Stimulated activated CD8-positive, alpha-beta memory T cell treated with anti-CD3 and anti-CD28 coated beads, Interleukin-2, amount 100 ng/mL, for 1 hour (primary cell): ENCODE measurements at places on chromosomes 6 and 20.

DNA sequence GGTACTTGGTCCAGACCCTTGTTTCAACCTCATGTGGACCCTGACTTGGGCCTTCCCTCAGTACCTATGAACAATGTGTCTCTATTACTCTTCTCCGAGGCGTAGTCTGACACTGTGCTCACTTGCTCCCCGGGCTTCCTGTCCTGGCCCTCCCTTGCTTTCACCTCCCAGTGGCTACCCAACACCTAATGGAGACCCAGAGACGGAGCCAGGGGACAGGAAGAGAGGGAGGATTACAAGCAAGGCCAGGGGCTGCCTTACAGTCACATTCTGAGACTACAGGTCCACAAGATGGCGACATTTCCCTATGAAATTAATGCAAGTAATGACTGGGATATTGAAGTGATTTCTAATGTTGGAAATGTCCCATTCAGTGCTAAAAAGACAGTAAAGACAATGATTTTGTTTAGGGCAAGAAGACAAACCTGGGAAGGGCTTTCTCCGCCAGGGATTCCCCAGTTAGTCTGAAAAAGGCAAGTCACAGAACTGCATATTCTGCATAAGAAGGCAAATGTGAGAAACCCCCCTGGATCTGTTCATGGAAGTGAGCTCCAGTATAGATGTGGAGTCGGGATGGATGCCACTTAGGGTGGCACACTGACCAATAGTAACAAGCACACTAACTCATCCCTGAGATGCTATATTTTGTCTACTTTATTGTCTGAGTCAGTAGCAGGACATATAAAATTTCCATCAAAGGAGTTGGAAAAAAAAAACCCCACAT lies 44.0 kb upstream of the ZBTB24 start:
- DNase-seq: no peak

DNA sequence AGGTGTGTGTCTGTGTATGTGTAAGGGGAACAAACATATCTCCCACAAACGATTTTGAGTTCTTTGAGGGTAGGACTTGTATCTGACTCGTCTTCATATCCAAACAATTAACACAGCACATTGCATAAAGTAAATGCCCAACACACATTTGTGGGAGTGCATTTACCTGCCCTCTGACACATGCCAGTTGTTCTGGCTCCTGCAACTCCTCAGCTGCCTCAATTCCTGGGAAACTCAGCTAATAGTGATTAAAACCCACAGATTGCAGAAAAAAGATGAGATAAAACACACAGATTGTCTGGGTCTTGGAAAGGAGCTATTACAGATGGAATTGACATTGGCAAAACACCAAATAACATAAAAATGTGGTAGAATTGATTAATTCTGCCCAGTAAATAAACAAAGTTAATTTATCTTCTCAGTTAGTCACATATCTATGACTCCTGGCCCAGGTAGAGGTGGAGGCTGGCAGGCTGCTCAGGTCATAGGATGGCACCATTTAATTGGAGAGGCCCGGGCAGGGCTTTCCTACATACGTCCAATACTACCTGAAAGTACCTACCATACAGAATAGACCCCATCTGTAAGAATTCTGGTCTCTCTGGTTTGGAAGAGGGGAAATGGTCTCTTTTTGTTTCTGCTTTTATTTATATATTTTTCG lies 71.5 kb upstream of the IFNGR1 start:
- no peak for DNase-seq

DNA sequence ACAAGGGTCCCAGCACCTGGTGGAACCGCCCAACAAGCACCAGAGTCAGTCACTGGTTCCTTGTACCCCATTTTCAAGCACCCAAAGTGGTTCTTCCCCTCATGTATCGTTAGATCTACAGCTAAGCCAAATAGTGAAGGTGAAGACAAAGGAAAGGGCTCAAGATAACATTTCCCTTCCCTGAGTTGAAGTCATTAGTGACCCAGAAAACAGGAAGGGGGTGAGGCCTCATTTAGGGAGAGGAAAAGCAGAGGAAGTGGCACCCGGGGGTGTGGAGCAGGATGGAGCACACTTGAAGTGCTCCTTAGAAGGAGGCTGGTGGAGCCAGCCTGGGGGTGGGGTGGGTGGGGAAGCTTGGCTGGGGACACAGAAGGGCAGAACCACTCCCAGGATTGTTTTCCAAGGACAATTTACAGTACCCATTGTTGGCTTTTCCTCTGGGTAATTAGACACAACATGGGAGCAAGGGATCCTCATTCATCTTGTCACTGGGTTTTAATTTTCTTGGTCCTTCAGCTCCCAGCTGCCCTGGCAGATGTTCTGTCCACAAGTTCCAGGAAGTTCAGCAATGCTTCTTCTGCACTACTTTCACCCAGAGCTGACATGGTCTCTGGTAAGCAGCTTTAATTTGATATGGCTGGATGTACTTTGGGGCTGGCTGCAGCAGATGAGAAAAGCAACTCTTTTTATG lies 73.3 kb upstream of the CD93 start:
- no peak for DNase-seq

DNA sequence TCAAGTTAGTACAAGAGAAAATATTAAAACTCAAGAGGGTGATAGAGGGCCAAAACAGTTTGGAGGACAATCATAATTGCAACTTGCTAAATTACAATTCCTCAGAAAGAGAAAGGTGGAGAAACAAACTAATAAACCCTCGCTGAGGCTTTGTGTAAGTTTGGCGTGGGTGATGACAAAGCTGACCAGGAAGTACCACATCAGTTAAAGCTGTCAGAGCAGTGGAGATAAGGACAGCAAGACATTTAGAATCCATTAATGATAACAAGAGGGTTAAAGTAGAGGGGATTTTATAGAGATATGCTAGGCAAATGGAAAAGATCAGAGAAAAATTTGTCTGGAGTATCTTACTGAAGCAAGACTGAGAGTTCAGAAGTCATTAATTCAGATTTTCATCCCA lies 334.4 kb downstream of the TFAP2B start:
- no peak for DNase-seq

DNA sequence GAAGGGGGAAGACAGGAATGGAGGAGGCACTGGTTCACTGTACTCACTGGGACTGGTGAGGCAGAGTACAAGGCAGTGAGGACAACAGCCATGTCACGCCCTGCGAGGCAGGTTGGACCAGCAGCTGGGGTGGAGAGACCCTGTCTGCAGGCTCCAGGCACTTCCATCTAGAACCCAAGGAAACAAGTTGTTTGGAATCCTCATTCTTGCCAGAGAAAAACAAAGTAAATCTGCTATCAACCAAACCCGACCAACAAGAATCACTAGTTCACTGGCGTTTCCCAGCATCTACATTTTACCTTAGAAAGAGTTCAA lies 98.5 kb upstream of the CDYL start:
- no peak for DNase-seq

GRCh38 chr6:160926281-160927276 lies 65.0 kb upstream of the MAP3K4 start:
- DNase-seq: no peak

GRCh38 chr6:166556863-166557322 lies 29.6 kb downstream of the RAMACL start:
- no peak for DNase-seq

- no peak for DNase-seq
Measured at GRCh38 chr6:104134876-104135275, 724.8 kb downstream of the HACE1 start.

GRCh38 chr20:32366380-32366779 lies 8.2 kb downstream of the ASXL1 start:
- DNase-seq: no peak

- no peak for DNase-seq
Measured at GRCh38 chr6:53112404-53112803, 36.2 kb downstream of the GCM1 start.

DNA sequence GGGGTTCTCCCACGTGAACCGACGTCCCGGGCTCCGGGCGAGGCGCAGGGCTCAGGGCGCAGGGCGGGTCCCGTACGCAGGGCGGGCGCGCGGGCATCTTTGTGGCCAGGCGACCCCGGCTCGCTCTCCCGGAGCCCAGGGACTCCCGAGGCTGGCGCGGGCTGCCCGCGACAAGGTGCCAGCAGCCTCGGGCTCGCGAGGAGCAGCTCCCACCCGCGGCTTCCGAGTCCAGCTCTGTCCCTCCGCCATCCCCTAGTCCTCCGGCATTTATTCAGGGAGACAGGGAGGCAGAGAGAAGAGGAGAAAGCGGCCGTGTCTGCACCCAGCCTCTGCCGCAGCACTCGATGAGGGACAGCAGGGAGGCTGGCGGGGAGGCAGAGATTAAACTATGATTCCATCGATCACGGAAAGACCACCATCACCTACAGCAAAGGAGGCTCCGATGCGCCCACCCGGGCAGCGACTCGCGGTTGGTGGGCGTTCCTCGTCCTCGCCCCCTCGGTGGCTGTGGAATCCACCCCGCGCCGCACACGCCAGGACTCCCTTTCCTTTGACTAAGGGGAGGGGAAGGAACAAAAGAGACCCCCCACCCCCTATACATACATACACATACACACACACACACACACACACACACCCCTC lies 1.1 kb downstream of the RGS17 start:
- no peak for DNase-seq

- DNase-seq: no peak
Measured at GRCh38 chr20:9374480-9374879, 139.9 kb upstream of the LAMP5 start.

GRCh38 chr20:52804497-52805295 lies 167.5 kb upstream of the TSHZ2 start:
- DNase-seq: no peak

- no peak for DNase-seq
Measured at GRCh38 chr6:42766163-42766670, 15.6 kb upstream of the BICRAL start.

GRCh38 chr6:104885518-104886043 lies 25.9 kb upstream of the HACE1 start:
- no peak for DNase-seq

- DNase-seq: no peak
Measured at GRCh38 chr6:88013015-88013414, 34.6 kb upstream of the SPACA1 start.

DNA sequence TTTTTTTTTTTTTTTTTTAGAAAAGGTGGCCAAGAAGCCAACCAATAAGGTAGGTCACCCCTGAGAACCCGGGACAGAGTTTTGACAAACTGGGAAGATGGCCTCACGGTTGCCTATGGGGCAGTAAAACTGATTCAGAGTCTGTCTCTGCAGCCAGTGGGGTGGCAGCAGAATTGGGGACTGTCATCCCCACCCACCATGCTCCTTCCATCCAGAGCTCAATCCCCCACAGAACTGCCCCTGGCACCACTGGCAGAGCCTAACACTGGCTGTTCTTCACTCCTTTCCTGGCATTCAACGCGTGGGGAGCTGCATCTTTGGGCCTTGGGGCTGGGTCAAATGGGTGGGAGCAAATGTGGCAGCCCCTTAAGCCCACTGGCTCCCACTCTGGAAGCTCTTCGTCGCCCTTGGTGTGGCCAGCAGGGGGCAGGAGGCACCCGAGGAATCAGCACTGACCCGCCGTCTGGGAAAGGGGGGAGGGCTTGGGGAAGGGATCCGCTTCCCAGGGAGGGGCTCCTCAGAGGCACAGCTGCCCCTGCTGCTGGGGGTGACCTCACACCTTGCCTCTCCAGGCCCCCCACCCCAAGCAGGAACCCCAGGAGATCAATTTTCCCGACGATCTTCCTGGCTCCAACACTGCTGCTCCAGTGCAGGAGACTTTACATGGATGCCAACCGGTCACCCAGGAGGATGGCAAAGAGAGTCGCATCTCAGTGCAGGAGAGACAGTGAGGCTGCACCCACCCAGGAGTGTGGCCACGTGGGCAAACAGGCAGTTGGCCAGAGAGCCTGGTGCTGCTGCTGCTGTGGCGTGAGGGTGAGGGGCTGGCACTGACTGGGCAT lies 10.4 kb downstream of the CD40 start:
- DNase-seq: no peak
